Right renal pelvis (tissue), 4 donors: ENCODE measurements at places on chromosomes 2 and 18.

GRCh38 chr2:233351423-233351822 lies 2.9 kb upstream of the DGKD start:
- DNase-seq = no peak

DNA sequence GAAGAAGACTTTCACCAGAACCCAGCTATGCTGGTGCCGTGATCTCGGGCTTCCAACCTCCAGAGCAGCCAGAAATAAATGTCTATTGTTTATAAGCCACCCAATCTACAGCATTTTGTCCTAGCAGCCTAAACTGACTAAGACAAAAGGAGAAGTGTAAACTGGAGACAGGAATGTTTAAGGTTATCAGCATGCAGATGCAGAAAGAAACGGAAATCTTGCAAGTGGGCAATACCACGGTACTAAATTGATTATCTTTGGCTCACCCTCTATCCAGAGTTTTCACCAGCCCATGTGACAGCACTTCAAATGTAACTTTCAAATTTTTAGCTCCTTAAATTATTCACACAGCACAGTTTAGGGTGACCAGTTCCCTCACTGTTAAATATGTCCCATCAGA lies 5.7 kb upstream of the CAPN14 start:
- DNase-seq = no peak

- DNase-seq = no peak
These were observed 70.1 kb downstream of the EPAS1 start for GRCh38 chr2:46367286-46367685.

GRCh38 chr2:172090044-172090961 lies 5.0 kb downstream of the DLX1 start:
- DNase-seq = no peak

DNA sequence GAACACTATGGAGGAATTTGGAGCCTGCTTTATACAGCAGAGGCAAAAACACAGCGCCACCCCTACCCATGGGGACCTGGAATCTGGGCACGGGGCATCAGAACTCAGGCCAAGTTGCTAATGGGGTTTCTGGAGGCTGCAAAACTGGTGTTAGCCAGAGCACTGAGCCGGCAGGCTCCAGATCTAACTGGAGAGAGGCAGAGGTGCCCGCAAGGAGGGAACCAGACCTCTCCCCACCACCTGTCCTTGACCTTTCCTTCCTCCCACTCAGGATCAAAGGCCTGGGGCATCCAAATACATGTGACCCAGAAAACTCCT lies 126.6 kb downstream of the TNS1 start:
- no peak for DNase-seq
